GOT3 (cell line): ENCODE measurements at places on chromosomes 2 and 18.
A peak's percentile ranks its signal among the peaks of the same experiment; 100 is the strongest.

DNA sequence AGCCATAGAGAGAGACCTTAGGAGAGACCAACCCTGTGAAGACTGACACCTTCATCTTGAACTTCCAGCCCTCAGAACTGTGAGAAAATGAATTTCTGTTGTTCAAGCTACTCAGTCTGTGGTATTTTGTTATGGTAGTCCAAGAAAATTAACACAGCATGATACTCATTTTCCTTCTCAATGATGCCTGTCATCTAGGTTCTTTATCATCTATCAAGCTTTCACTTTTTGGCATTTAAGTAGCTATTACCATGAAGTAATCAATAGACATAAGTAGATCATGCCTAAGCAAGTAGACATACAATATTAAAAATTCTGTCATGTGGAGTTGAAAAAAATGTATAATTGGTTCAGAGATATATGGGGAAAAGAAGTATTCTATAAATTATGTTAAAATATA lies 444.7 kb downstream of the THSD7B start:
- DNase-seq: no peak

DNA sequence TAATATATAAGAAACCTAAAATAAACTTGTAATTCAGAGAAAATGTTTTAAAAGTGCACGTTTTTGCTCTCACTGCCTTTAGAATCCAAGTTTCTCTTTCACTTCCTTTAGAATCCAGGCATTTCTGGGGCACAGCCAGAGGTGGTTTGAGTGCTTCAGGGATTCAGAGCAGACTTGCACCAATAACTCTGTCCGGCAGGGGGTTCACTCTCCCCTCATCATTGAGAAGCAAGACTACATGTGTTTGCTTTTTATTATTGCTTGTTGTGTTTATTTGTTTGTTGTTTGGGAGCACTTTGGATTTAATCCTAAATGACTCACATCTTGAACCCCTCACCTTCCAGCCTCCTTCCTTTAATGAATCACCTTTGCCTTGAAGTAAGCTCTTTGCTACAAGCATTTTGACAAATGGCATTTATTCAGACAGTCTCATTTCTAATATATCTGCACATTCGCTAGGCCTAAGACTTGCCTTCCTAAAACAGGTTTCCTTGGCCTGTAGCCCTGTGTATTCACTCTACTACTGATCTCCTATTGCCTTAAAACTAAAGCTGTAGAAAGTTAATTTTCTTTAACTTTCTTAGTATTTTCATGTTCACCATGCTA lies 233.5 kb upstream of the ATP5MC3 start:
- DNase-seq: peak; percentile 8

- DNase-seq: no peak
These were observed 27.0 kb downstream of the ENOSF1 start for GRCh38 chr18:685438-685837.

DNA sequence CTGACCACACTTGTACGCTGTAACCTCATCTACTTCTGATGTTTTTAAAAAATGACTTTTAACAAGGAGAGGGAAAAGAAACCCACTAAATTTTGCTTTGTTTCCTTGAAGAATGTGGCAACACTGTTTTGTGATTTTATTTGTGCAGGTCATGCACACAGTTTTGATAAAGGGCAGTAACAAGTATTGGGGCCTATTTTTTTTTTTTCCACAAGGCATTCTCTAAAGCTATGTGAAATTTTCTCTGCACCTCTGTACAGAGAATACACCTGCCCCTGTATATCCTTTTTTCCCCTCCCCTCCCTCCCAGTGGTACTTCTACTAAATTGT lies 2.1 kb downstream of the RHOB start:
- DNase-seq: no peak

GRCh38 chr2:31282634-31283033 lies 48.7 kb downstream of the EHD3 start:
- no peak for DNase-seq

GRCh38 chr2:184031402-184032147 lies 566.8 kb upstream of the ZNF804A start:
- no peak for DNase-seq

GRCh38 chr2:177340158-177340557 lies 52.4 kb upstream of the AGPS start:
- no peak for DNase-seq

DNA sequence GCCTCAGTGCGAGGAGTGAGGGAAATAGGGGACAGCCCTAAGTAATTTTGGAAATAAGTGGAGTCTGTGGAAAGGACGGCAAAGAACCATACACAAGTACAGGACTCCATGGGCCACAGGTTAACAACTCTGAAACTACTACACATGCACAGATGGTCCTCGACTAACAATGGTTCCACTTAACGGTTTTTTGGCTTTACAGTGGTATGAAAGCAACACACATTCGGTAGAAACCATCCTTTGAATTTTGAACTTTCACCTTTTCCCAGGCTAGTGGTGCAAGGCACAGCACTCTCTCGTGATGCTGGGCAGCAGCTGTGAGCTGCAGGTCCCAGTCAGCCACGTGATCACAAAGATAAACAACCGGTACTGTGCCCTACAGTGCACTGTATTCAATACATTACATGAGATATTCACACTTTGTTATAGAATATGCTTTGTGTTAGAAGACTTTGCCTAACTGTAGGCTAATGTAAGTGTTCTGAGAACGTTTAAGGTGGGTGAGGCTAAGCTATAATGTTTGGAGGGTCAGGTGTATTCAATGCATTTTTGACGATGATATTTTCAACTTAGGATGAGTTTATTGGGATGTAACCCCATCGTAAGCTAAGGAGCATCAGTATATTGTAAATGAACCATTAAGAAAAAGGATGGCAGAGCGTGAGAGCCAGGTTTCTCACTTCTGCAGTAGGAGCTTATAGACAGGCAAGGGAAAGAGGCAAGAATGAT lies 44.6 kb downstream of the TBC1D8 start:
- no peak for DNase-seq

GRCh38 chr2:27915191-27915590 lies 24.7 kb downstream of the BABAM2 start:
- DNase-seq: no peak

DNA sequence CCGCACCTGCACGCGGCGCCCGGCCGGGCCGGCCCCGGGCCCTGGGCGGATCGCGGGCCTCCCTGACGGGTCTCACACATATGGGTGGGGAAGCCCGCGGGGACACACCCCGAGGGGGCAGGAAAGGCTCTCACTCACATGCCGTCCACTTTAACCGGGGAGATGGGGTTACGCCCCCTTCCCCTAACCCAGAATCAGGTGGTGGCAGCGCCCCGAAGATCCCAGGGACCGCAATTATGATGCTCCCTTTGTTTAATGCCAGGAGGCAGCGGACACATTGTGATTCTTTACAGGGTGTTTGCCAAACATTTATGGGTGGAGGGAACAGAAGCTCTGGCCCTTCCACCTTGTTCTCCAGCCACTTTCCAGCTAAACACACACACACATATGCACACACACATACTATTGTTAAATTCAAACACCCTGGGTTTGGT lies 424 bp upstream of the ANKRD44 start:
- DNase-seq: no peak

DNA sequence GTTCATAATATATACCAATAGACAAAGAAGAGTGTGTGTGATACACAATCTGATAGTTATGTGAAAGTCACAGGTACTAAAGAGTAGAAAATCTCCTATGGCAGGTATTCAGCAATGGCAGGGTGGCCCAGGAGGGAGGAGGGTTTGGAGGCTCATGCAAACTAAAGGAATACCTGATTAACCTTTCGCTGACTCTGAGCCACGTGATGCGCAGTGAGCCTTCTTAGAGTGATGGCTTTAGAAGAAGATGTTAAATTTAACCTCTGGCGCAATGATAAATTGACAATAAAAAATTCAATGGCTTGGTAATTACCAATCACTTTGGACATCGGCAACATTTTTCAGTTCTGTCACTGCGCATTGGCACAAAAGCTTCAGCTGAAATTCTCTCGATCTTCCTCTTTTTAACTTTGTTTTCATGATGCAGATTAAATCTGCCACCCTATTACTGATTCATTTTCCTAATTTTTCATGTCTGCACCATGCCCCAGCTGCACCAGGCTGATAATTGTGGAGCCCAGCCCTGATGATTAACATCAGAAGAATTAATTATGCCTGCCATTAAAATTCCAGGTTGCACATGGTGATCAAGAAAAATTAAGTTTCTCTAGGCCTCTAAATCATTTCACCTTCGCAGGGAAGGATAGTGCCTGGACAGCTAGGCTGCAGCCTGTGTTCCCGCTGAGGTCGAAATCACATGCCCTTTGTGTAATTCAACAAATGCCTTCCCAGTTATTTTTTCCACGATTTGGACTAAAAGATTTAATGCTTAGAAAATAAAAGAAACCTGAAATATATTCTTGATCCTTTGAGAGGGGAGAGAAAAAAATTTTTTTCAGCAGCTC lies 250.6 kb upstream of the HNRNPA3 start:
- DNase-seq: no peak

GRCh38 chr2:60413069-60413813 lies 140.2 kb downstream of the BCL11A start:
- DNase-seq: no peak

- no peak for DNase-seq
These were observed 173.0 kb downstream of the BABAM2 start for GRCh38 chr2:28063492-28063962.

GRCh38 chr2:64860276-64860885 lies 128.8 kb upstream of the SLC1A4 start:
- DNase-seq: no peak

DNA sequence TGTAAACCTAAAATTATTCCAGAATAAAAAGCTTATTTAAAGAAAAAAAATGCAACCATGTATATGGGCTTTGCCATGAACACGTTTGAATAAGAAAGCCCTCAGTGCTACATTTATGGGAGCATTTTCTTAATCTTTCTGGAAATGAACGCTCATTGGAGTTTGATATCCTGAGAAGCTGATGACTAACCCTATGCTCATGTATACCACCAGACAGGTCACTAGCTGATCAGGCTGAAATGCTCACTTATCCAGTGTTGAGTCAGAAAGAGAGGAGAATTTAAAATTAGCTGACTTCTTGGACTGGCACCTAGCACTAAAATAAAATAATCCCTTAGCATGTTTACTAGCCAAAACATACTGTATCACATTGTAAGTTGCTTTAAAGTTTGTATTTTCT lies 254.9 kb upstream of the SIX3 start:
- no peak for DNase-seq

GRCh38 chr2:7377916-7378569 lies 460.8 kb downstream of the RNF144A start:
- DNase-seq: no peak

GRCh38 chr18:79662034-79662433 lies 17.6 kb upstream of the CTDP1 start:
- DNase-seq: no peak

- DNase-seq: no peak
These were observed 432.4 kb downstream of the DCDC2C start for GRCh38 chr2:4135765-4136164.

DNA sequence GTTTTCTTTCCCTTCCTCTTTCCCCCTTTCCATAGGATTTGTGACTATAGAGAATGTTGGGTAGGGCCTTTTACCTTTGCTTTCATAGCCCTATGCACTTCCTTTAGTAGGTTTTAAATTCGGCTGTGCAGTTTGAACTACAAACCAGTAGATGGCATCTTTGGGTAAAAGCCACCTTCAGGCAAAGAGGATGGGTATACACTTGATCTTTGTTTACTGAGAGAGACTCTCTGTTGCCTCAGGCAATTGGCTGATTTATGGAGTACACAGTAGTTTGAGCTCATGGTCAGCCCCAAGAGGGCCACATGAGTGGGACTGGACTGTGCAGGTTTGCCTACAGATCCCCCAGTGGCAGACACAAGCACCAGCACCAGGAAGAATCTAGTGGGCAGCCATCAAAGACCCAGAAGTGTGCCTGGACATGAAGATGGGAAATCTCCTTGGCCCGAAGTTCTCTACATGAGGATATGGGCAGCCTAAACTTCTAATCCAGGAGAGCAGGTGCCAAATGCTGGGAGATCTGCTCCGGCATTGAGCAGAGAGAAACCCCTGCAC lies 1304.3 kb upstream of the DDX18 start:
- DNase-seq: no peak

- no peak for DNase-seq
These were observed 62.5 kb upstream of the RAB27B start for GRCh38 chr18:54765636-54766375.

DNA sequence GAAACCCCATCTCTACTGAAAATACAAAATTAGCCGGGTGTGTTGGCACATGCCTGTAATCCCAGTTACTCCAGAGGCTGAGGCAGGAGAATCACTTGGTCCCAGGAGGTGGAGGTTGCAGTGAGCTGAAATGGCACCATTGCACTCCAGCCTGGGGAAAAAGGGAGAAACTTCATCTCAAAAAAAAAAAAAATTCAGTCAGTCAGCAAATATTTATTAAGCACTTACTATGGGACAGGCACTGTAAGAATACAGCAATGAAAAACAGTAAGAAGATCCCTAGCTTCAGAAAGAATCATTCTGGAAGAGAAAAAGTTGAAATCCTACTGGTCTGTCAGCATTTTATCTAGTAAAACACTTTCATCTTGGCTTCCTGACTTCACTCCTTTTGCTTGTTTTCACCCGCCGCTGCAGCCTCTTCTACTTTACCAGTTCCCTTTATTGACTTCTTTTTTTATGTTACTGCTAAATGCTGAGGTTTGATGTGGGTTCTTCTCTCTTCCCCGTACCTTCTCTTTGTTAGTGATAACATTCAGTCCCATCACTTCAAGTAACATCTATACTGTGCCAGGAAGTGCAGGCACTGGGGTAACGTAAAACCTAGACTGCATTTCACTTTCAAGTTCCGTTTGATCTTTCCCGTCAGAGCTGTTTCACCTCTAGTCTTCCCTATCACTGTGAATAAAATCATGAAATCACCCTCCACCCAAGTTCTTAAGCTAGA lies 10.8 kb upstream of the TAF4B start:
- no peak for DNase-seq

DNA sequence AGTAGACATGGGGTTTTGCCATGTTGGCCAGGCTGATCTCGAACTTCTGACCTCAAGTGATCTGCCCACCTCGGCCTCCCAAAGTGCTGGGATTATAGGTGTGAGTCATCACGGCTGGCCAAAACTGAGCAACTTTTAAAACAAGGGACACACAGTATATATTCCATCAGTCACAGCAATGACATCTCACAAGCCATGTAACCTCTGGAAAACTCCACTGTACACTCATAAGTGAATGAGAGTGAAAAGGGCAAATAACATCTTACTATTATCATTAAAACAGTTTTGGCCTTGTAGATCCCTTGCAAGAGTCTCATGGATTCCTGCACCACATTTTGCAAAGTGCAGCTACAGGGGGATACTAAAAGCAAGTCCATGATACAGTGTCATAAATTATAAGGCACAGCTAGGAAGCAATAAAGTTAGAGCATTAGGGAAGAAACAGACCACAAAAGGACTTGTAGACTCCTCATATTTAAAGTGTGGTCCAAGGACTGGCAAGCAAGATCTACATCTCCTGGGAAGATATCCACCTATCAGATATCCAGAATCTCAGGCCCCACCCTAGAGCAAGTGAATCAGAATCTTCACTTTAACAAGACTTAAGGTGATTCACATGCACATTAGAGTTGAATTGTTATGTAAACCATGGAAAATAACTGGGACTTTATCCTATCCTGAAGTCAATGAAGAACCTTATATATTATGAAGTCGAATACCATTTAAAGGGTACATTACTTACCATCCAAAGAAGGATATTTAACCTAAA lies 5.7 kb downstream of the SMC6 start:
- no peak for DNase-seq
